ENCODE measurements at places on chromosomes 1 and 21. TPM values are rescaled to one million over a fixed set of nuclear protein-coding genes. Genes with fewer than 3 reads are reported as not detected.

- DNase-seq: no peak
Observed at GRCh38 chr21:46515109-46515508, 56.4 kb downstream of the DIP2A start.

DNA sequence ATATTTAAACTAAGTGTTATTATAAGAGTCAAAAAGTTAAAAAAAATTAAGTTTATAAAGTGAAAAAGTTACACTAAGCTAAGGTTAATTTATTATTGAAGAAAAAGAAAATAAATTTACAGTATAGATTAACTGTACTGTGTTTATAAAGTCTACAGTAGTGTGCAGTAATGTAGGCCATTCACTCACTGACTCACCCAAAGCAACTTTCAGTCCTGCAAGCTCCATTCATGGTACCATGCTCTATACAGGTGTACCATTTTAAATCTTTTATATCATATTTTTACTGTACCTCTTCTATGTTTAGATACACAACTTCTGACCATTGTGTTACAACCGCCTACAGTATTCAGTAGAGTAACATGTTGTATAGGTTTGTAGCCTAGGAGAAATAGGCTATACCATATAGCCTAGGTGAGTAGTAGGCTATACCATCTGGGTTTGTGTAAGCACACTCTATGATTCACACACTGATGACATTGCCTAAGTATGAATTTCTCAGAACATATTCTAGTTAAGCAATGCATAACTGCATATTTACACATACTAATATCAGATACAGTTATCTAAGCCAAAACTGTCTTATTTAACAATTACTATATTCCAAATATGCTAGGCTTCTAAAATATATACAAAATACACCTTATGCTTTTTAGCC, 80.6 kb upstream of the GFI1 start:
- DNase-seq: no peak

FCN3 gene
- total RNA-seq: not detected

GLRX2 gene
- 22.7 TPM for total RNA-seq

GJA8 gene
- not detected for total RNA-seq
